ENCODE measurements at places on chromosomes 7 and 10.

- DNase-seq = no peak
Measured at GRCh38 chr7:151275813-151276577, 27.5 kb upstream of the SMARCD3 start.

- DNase-seq = no peak
Measured at GRCh38 chr7:80362010-80362618, 149.8 kb downstream of the GNAT3 start.

- DNase-seq = no peak
Measured at GRCh38 chr10:78166261-78166660, 132.6 kb downstream of the RPS24 start.

DNA sequence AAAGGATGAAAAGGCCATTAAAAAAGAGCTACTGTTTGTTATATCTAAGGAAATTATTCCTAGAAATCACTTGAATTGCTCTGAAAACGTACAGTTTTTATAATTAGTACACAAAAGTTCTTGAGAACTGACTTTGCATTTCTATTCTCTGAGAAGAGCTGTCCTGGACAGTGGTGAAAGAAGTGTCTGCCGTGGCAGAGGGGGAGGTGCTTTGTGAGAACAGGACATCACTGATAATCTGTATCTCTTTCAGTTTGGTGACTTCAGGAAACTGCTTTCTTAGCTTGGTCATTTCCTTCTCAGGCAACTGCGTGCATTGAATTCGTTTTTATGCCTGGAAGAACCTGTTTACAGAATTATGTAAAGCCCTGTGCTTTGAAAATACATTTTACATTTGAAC lies 52.1 kb downstream of the POLL start:
- no peak for DNase-seq

- no peak for DNase-seq
Measured at GRCh38 chr7:148621563-148621962, 31.0 kb downstream of the C7orf33 start.

All from NCI-H1417 treated with DMSO at 0.1 percent for 48 hours (cell line).